ENCODE measurements at places on chromosomes 7 and 10.
A peak's percentile ranks its signal among the peaks of the same experiment; 100 is the strongest.

GRCh38 chr7:1401011-1401410 is 58.3 kb downstream of the MICALL2 start:
- no peak for DNase-seq

DNA sequence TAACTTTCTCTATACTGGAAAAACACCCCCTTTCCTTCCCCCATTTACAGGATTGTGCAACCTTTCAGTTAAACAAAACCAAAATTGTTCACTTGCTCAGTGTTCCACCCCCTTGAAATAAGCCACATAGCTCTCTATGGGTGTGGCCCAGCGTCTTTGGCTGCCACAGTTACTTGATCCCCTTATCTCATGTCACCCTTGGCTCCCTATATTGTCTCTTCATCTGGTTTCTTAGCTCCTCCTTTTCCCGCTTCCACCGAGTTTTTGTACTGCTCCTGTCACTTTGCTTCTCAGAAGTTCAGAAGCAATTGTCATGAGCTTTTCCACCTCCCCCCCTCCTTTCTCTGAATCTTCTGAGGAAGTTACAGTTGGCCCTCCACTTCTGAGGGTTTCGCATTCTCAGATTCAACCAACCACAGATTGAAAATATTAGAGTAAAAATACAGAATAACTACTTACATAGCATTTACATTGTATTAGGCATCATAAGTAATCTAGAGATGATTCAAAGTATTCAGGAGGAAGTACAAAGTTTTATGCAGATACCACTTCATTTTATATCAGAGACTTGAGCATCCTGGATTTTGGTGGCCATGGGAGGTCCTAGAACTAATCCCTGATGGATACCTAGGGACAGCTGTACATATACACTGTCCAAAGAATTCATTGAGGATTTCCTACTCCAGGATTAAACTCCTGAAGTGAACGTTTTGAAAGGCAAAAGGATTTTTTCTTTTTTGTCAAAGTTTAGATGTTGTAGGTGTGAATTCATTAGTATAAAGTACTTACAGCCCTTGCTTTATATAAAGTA is 60.4 kb downstream of the ADD3 start:
- DNase-seq = no peak

DNA sequence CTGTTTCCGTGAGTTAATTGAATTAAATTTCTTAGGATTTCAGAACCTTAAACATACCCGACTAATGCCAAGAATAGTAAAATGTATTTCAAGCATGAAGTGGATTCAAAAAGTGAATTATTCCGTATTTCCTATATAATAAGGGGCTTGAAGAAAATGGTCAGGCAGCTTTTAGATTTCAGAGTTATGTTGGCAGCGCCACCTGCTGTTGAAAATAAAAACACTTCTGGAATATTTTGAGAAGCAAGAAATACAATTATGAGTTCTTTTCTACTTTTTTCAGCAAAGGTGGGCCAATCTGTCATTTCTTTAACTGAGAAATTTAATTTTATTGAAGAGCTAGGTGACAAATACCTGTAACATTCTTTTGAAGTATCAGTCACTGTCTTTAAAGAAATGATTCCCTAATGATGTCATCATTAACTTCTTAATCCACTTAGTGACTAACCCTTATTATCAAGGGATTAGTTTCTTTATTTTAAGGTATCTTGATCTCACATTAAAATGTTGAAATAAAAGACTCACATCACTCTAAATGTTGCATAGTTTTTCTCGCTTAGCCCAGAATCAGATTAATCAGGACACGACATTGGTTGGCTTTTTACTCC is 36.6 kb upstream of the AGR3 start:
- DNase-seq = no peak

DNA sequence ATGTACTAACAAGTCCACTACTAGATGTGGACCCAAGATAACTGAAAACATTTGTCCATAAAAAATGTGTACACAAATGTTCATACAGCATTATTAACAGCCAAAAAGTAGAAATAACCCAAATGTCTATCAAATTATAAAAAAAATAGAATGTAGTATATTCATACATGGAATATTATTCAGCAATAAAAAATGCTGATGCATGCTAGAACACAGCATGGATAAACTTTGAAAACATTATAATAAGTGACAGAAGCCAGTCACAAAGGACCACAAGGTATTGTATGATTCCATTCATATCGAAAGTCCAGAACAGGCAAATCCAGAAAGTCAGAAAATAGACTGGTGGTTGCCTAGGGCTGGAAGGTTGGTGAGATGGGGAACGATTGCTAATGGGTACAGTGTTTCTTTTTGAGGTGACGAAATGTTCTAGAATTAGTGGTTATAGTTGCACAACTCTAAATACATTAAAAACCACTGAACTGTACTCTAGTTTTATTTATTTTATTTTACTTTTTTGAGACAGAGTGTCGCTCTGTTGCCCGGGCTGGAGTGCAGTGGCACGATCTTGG is 43.3 kb upstream of the ANLN start:
- DNase-seq = no peak

DNA sequence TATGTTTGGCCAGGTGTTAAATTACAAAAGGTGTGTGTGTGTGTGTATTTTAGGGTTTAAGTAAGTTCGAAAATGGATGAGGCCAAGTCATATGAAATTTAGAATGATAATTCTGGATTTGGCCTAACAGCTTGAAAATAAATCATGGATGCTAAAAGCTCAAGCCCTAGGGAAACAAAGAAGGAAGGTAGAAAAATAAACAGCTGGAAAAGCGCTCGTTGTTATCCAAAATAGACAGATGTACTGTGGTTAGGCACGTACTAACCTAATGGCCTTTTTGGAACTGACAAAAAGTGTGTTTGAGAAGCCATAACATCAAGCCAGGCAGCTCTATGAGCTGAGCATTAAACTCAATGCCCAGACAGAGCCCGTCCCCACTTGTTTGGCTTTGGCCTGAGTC is 17.5 kb upstream of the PALS2 start:
- DNase-seq = no peak

GRCh38 chr10:30059209-30060107 is at the start of gene JCAD:
Gene JCAD (minus strand): TSS chr10:30059586. CDS start chr10:30047812, 11,774 bp downstream.
- peak; percentile 86 for DNase-seq

- peak; percentile 93 for DNase-seq
These were observed 412.2 kb upstream of the ZMIZ1 start for GRCh38 chr10:78656417-78657162.

DNA sequence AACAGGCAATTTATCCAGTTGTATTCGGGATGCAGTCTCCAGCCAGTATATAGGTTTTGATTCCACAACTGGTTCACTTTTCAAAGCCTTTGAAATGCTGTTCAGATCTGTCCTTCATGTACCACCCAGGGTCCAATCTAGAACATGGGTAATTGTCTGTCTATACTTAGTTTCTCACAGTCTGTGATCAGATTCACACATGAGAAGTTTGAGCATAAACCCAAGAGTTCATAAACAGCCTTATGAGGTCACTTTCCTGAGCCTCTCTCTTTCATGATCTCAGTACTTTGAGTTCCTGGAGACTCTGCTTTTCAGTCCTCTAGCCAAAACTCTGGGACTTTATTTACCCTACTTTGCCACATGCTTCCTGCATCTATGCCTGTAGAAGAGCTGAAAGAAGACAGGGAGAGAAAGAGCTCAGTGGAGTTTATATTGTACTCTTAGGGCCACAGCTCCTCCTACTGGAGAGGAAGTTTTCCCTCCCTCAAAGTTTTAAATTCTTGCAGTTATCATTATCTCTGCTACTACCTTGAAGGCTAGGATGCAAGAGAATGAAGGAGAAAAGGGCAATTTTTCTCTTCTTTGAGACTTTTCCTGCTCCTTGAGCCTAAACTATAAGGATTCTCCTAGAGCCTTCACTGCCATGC is 172.0 kb downstream of the ZEB1 start:
- no peak for DNase-seq
